ENCODE measurements at places on chromosomes 13 and 19.

DNA sequence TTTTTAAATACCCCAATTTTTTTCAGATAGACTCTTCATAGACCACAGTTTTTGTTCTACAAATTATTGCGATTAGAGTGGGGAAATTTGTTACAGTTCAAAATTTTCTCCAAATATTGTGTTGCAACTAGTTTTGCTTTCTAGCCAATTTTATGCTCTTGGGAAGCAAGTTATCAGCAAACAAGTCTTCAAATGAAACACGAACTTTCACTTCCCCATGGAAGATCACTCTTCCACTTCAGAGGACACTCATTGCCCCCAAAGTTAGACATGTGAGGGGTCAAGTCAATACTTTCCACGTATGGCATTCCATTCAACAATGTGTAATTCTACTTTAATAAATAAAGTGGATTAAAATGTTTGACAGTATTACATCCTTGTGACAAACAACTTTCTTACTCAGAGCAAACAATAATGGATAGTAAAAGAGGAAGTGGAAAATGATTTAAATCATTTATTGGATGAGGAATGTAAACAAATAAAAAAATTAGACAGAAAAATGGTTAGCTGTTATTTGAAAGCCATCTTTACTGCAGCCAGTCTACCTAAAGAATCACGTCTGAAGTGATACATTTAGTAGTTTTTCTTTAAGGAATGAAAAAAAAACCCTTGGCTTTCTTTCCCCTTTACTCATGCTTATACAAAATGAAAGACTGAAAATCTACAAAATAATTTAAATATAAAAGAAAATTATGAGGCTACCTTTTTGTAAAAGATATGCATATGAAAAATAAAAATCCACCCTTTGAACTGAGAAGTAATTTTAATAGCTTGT lies 41.2 kb upstream of the TNFSF11 start:
- DNase-seq = no peak

DNA sequence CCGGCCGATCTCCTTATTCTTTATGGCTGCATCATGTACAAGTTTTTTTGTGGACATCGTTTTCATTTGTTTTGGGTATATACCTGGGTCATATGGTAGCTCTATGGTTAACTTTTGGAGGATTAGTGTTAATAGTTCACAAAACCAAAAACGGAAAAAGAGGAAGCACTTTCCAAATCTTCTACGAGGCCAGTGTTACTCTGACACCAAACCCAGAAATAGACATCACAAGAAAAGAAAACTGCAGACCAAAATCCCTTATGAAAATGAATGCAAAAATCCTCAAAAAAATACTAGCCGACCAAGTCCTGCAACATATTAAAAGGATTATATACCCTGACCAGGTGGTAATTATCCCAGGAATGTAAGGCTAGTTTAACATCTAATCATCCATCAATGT lies 29.8 kb downstream of the ADGRE2 start:
- DNase-seq = no peak

GRCh38 chr13:46639033-46639981 lies 86.3 kb downstream of the LRCH1 start:
- no peak for DNase-seq

- no peak for DNase-seq
Observed at GRCh38 chr19:29834991-29835846, 23.4 kb downstream of the CCNE1 start.

DNA sequence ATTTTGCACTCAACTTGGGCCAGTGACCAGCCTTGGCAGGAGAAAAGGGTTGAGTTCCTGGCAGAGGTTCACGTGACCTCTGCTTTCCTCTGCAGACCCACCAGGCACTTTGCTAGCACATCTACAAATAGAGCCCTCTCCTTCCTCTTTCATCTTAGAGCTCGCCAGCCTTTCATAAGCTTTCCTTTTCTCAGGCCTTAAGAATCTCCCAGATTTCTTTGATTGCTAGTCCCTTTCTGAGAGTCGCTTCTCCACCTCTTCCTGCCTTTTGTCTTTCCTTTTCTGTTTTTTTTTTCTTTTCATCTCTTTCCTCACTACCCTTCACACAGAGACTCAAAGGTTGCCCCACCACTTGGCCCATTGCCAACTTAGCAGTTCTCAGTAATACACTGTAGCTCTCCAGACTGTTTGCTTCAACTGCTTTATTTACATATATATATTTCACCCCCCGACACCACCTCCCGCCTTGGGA lies 375.7 kb upstream of the SPRY2 start:
- DNase-seq = no peak

- DNase-seq = no peak
Observed at GRCh38 chr13:62910541-62911060, 1495.0 kb upstream of the PCDH20 start.

DNA sequence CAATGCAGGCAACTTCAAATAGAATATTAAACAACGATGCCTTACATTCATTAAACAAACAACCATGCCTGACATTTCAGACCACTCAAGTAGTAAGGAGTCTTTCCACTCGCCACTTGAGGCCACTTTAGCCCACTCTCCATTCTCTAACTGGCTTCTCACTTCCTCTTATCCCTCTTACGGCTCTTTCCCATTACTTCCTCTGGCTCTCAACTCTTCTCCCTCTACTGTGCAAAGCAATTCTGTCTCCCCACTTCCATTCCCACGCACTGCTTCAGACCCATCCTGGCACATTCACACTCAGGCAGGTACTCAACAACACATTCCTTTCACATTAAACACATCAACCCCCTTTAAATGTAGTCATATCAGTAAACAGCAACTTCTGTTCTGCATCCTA lies 229.8 kb upstream of the IPO5 start:
- no peak for DNase-seq

DNA sequence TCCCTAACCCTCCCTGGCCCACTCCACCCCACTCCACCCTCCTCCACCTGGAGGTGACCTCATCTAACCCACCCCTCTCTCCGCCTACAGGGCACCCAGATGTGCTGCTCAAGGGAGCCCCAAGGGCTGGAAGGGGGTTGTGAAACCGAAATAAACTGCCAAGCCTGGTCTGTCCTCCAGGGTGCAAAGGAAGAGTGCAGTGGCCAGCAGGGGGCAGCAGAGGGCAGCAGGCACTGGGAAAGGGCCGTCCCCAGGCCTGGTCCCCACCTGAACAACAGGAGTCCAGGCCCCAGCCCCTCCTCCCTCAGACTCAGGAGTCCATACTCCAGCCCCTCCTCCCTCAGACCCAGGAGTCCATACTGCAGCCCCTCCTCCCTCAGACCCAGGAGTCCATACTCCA lies 8.4 kb upstream of the BCAM start:
- DNase-seq = peak; percentile 60

DNA sequence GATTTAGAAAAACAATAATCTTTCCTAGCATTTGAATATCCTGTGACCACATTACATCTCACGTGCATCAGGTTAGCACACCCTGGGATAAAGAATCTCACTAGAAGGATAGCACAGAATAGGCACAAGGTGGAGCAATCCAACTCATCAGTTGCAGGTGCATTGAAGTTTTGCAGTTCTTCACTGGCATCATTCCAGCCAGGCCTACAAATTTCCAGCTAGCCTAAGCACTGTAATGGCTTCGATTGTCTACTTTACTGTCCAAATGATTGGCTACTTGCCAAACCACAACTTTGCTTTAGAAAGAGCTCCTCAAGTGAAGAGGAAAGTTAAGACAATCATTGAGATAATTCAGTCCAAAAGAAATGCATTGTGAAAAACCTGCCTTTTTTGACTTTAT lies 89.5 kb downstream of the SPRY2 start:
- no peak for DNase-seq

GRCh38 chr19:50759886-50760285 lies 10.4 kb upstream of the GPR32 start:
- no peak for DNase-seq

GRCh38 chr19:29305268-29305667 lies 92.3 kb upstream of the UQCRFS1 start:
- no peak for DNase-seq

- no peak for DNase-seq
Observed at GRCh38 chr19:31140717-31141116, 208.5 kb downstream of the TSHZ3 start.

GRCh38 chr13:93660391-93661063 lies 433.9 kb downstream of the GPC6 start:
- DNase-seq = no peak

DNA sequence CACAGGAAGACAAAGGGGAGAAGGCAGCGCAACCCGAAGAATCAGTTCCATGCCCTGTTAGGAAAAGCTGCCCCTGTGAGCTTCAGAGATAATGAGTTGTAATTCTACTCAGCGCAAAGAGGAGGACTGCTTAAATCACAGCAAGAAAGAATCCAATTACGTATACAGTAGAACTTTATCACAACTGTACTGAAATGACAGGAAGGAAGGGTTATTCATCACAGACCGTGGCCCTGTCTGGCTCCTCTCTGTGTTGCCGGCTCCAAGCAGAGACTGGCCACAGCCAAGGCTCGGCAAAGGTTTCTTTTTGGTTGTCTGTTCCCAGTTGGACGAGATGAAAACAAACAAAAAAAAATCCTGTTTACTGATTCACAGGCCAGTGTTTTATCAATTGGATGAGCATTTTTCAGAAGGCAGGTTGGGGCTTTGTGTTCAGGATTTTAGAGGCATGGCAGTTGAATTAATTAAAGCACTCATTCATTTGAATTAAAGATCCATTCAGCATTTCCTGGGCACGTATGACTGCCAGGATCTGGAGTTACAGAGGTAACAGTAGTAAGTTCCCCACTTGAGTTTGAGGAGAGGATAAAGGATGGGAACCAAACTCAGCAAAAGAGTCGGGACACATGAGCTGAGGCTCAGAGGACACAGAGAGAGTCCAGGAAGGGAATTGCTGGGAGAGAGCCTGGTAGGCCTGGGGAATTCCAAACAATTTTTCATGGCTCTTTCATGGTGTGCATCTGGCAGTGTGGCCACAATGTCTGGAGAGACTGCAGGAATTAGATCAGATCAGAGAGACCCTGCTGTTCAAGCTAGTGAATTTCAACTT lies 341.0 kb downstream of the DNAJC15 start:
- DNase-seq = no peak

DNA sequence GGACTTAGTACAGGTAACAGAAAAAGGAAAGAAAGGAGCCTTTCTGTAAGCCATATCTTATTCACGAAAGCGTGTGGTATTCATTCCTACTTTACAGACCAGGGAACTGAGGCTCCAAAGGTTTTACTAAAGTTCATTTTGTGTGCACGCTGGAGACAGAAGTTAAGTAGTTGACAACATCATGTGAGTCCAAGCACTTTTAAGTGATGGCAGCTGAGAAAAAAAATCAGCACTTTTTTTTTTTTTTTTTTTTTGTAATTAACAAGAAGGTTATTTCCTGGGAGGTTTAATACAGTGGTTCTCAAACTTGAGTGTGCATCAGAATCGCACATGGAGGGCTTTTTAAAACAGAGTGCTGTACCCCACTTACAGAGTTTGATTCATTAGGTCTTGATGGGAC lies 2.0 kb downstream of the DNAJC3 start:
- DNase-seq = no peak

DNA sequence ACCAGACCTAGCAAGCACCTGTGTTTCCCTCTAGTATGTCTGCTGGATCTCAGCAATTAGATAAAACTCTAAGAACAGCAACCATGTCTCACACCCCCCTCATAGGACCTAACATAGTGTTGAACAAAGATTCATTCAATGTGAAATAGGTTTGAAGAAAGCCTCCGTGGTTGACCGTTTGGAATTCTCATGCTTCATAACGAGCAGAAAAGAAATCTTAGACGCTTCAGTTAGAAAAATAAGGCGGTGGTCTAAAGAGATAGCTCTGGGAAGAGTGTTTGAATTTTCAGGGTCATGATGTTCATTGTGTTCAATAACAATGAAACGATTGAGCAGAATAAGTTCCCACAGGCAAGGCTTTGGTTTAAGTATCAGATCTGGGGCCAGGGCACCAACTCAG lies 332.9 kb downstream of the COG6 start:
- DNase-seq = no peak

DNA sequence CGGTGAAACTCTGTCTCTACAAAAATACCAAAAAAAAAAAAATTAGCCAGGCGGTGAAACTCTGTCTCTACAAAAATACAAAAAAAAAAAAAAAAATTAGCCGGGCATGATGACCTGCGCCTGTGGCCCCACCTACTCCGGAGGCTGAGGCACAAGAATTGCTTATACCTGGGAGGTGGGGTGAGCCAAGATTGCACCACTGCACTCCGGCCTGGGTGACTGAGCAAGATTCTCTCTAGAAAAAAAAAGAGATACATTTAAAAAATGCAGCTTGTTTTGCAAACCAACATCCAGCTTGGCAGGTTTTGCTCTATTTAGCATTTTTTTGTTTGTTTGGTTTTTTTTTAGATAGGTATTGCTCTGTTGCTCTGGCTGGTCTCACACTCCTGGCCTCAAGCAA lies 6.7 kb upstream of the PGPEP1 start:
- no peak for DNase-seq

GRCh38 chr19:22545751-22546150 lies 88.4 kb upstream of the ZNF492 start:
- DNase-seq = no peak

- no peak for DNase-seq
Observed at GRCh38 chr13:93262729-93263345, 36.2 kb downstream of the GPC6 start.

- DNase-seq = no peak
Observed at GRCh38 chr19:49413348-49413747, 9.9 kb downstream of the PTH2 start.

DNA sequence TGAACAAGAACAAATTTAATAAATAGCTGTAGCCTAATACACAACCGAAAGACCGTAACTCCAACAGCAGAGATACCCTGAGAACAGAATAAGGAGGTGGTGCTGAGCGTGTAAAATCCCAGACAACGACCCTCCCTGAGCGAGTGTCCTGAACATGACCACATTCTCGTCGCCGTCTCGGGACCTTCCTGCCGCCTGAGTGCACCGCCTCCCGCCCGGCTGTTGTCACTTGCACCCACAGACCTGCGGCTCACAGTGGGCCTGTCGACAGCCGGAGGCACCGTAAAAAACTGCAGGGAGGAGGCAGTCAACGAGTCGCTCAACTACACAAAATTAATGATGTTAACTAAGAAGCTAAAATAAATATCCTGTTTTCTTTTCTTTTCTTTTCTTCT lies 35.8 kb upstream of the GRTP1 start:
- DNase-seq = no peak

DNA sequence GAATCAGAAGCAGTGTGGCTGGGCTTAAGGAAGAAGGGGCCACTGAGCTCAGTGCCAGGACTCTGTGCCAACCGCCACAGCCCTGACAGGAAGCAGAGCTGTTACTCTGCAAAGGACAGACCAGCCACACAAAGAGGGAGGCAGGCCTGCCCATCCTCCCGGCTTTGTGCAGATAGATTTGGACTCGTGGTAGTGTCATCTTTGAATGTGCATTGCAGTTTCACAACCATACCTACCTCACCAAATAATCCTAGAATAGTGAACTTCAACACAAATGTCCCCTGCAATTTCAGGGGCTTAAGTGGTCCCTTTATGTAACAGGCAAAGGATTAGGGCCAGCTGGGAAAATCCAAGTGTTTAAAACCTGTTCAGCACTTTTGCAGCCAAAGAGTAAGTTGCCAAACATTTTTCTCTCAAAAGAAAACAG lies 55.1 kb upstream of the CLDN10 start:
- no peak for DNase-seq

- no peak for DNase-seq
Observed at GRCh38 chr13:45995245-45995644, 57.3 kb downstream of the ZC3H13 start.
